Naive B cell (primary cell): ENCODE measurements at places on chromosomes 1 and 21. TPM values are rescaled to one million over a fixed set of nuclear protein-coding genes. Genes with fewer than 3 reads are reported as not detected.

CHIA gene
- polyA plus RNA-seq = not detected

FABP3 gene
- 0.55 TPM for polyA plus RNA-seq

TRIM17 gene
- 0.26 TPM for polyA plus RNA-seq

OR4F29 gene
- not detected for polyA plus RNA-seq

GRCh38 chr1:156406251-156406650 is 37.2 kb downstream of the RHBG start:
- DNase-seq = no peak
- no peaks in the 10 kb centered on the region for H3K36me3 ChIP-seq

DNA sequence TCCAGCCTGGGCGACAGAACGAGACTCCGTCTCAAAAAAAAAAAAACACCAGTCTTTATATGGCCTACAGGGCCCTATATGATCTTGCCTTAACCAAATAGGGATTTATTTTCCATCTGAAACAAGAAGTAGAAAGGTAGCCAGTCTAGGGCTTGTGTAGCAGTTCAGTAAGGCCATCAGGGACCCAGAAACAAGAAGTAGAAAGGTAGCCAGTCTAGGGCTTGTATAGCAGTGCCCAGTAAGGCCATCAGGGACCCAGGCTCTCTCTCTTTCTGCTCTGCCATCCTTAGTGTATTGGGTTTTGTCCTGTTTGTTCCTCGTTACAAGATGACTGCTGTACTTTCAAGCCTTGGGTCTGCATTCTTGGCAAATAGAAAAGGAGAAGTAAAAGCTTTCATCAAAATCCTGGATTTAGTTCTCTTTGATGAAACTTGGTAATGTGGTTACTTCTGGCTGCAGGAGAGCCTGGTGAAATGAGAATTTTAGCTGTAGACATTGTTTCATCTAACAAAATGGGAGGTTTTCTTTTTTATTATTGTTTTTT is 46.1 kb downstream of the PKN2 start:
- DNase-seq = no peak
- H3K27me3 ChIP-seq = no peaks in the 10 kb centered on the region
- no peak overlapping the region for H3K4me3 ChIP-seq
- no peak overlapping the region for H3K27ac ChIP-seq
- peaks cover 30% of the 10 kb centered on the region for H3K36me3 ChIP-seq
- peaks cover 58% of the 10 kb centered on the region for H3K4me1 ChIP-seq

DNA sequence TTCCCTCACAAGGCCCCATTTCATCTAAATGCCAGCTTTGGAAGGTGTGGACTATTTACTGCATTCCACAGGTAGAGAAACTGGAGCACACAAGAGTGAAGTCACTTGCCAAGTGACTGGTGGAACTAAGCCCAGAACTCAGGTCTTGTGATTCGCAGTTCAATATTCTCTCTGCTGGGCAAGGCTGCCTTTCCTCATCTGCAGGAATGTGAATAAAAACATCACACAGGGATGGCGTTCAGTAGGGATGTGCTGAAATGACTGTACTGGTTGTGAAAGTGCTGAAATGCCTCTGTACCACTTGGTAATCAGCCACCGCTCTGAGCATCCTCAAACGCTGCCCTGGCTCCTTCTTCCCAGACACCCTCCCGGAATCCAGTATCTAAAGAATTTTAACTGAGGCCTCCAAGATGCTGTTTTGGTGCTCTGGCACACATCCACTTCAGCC is 145.6 kb downstream of the HIVEP3 start:
- peak overlapping the region; percentile 38 for H3K27ac ChIP-seq
- no peak overlapping the region for H3K4me3 ChIP-seq
- no peak for DNase-seq
- H3K4me1 ChIP-seq = peaks cover 13% of the 10 kb centered on the region
- no peaks in the 10 kb centered on the region for H3K36me3 ChIP-seq

DNA sequence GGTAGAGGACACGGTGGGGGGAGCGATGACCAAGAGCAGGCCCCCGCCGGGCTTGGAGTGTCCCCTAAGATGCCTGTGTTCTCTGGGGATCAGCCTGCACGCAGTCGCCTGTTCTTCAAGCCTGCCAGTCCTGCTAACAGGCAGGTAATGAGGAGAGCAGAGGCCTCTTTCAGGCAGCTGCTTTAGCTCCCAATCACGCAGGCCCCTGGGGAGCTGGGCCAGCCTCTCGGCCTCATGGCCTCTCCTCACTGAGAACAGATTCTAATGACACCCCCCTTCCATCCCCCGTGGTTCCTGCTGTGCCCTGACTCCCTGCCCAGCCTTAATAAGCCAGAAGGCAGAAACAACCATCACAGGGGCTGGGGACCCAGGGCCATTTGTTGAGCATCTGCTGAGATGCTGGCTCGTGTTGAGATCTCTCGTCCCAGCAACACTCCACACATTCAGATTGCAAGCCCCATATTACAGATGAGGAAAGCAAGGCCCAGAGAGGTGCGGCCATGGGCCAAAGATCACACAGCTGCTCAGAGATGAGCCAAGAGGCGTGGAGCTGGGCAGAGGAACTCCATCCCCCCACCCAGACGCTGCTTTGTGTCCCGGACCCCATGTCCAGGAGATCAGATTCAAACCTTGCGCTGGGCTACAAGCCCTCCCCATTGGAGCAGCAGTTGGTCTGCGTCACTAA is 71.6 kb upstream of the CASZ1 start:
- H3K4me3 ChIP-seq = no peak overlapping the region
- DNase-seq = no peak
- peaks cover 89% of the 10 kb centered on the region for H3K27me3 ChIP-seq
- H3K27ac ChIP-seq = no peak overlapping the region
